ENCODE measurements at places on chromosomes 1 and 21.

GRCh38 chr1:116409751-116410191 is 36.7 kb downstream of the ATP1A1 start:
- DNase-seq: no peak

GRCh38 chr21:41744028-41744930 is 22.6 kb downstream of the RIPK4 start:
- no peak for DNase-seq

GRCh38 chr1:16128338-16128741 is 27.5 kb downstream of the EPHA2 start:
- no peak for DNase-seq

- DNase-seq: no peak
These were observed 315.9 kb downstream of the ST6GALNAC3 start for GRCh38 chr1:76390456-76390855.

GRCh38 chr1:228214921-228215662 is 7.2 kb downstream of the OBSCN start:
- DNase-seq: no peak

DNA sequence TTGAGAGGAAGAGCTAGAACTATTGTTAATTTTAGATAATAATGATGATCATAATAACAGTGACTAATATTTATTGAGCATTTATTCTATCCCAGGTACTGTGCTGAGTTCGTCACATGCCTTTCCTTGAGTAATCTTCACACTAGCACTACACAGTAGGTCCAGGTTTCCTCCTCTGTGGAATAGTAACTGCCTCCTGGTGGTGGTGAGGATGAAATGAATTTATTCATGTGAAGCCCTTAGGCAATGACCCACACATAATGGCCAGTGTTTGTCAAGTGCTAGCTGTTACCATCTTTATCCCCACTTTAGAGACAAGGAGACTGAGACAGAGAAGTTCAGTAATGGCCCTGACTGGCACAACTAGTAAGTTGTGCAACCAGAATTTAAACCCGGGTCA is 5.9 kb downstream of the NIPAL3 start:
- no peak for DNase-seq

Data from HCT116 (cell line).